Activated naive CD8-positive, alpha-beta T cell treated with anti-CD3 and anti-CD28 coated beads for 36 hours (primary cell): ENCODE measurements at places on chromosomes 4 and X. TPM values are rescaled to one million over a fixed set of nuclear protein-coding genes. Genes with fewer than 3 reads are reported as not detected.

Gene AMBN
- total RNA-seq, result not detected

Gene SH3BP2
- 72.2 TPM for total RNA-seq

DNA sequence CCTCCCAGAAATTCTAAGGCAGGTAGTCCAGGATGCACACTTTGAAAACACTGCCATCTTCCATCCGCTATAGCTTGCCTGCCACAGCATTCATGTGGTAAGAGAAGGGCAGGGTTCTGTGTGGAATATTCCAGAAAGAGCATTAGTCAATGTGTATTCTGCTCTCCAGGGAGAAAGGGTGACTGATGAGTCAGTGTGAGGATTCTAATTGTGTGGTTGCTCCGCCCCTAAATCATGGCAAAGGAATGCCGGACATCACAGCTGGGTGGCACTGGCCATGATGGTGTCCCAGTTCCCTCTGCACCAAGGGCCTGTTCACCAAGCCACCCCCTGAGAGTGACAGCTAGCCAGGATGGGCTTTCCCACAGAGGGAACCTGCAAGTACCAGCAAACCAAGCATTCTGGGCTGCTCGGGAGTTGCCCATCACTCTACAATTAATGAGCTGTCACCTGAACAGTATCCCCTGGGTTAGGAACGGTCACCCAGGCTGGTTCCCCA, 9.5 kb downstream of the IDS start:
- no peak for DNase-seq
- H3K4me3 ChIP-seq, result no peak overlapping the region
- peaks cover 10% of the 10 kb centered on the region for H3K4me1 ChIP-seq
- no peak overlapping the region for H3K27ac ChIP-seq
- H3K27me3 ChIP-seq, result no peaks in the 10 kb centered on the region

- peaks cover 13% of the 10 kb centered on the region for H3K27me3 ChIP-seq
- H3K36me3 ChIP-seq, result no peaks in the 10 kb centered on the region
- H3K4me3 ChIP-seq, result no peak overlapping the region
- DNase-seq, result no peak
Observed at GRCh38 chr4:8577046-8577445, 3.1 kb upstream of the GPR78 start.

DNA sequence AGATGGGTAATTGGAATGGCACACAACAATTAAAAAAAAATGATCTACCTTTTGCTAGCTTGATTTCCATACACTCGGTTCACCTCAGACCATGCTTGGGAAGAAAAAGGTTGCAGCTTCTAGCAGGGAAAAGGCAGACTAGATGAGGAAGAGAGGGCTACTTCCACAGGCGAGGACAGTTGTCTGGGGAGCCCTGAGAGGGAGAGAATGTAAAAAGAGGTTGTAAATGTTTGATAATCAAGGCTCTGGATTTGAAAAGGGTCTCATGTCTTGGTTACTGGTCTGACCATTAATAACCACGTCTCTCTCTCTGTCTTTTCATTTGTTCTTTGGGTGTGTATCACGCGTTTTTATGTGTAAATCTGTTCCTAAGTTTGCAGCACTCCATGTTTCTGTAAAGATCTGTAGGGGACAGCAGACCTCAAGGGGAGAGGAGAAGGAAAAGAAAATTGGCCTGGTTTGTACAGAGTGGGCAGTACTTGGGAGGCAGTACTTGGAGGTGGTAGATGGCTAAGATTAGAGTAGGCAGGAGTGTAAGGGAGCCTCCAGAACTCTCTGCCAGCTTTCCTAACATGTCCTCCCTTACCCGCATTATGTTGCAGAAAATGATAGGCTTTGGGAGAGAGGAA, 750 bp downstream of the ARMCX5 start:
- H3K4me3 ChIP-seq, result peak overlapping the region; percentile 99
- no peaks in the 10 kb centered on the region for H3K27me3 ChIP-seq

DNA sequence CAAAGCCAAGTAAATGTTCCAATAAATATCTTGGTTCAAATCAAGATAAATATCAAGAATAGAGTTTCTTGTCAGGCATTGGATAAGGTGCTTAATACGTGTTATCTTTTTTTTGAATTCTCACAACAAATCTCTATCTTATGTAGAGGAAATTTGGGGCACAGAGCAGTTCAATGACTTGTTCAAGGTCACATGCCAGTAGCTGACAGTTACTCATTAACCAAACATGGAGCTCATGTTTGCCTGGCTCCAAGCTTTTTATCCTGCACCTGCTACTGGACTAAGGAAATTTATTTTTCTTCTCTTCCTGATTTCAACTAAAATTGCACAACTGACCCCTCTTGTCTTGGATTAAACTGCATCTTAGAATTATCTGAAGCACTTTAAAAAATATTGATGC, 76.3 kb downstream of the ATP10D start:
- DNase-seq, result no peak
- H3K27ac ChIP-seq, result no peak overlapping the region
- no peaks in the 10 kb centered on the region for H3K27me3 ChIP-seq
- peaks cover 5% of the 10 kb centered on the region for H3K4me1 ChIP-seq
- H3K4me3 ChIP-seq, result no peak overlapping the region
